Daoy (cell line): ENCODE measurements at places on chromosomes 3 and 15.

- DNase-seq = no peak
These were observed 336.0 kb upstream of the TRIM42 start for GRCh38 chr3:140341817-140342403.

DNA sequence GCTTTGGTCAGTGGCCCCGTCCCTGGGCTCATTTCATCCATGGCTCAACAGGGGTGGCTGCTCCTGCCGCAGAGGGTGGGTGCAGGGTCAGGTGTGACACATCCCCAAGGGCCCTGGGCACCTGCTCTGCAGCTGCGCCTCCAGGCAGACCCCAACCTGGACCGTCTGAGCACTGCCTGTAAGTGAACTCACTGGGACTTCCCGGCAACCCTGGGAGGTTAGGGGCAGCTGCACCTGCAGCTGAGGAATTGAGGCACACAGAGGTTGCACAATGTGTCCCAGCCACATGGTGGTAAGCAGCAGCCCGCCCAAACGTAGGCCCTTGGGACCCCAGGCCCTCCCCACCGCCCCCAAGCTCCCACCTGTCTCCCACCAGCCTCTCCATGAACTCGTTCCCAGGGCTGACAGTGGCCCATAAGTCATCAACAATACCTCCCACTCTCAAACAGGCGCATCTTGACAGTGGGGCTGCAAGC lies 55.1 kb downstream of the PLXNA1 start:
- no peak for DNase-seq

GRCh38 chr3:129118745-129119144 lies 2.9 kb downstream of the RAB43 start:
- no peak for DNase-seq

- DNase-seq = no peak
These were observed 3.1 kb upstream of the TWF2 start for GRCh38 chr3:52242039-52242438.

DNA sequence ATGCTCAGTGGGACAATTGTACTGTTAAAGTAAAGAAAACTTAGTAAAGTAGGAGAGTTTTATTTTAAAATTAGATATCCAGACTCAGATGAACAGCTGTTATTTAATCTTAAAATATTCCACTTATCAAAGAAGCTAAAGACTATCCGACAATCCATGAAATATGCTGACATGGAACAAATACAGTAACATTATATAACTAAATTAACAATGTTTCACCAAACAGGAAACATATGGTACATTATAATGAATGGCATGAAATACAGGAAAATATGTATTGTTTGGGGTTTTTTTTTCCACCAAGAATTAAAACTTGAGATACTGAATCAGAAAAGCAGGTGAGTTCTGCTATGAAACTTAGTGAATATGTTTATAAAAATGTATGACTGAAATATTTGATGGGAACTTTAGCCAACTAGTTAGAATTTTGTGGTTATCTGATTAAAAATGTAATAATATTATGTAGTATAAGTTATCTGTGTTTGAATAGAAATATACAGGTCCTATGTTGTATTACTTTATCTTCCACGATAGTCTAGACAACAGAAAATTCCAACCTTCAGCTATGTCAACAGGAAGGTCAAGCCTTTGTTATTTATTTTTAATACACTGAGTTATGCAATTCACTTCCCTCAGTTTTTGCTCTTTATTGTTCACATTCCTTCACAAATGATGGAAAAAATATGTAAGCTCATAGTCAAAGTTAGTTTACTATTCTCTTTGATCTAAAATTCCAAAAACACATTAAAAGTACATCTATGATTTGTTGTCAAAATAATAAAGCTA lies 72.7 kb downstream of the UACA start:
- DNase-seq = no peak

- DNase-seq = peak; percentile 70
These were observed 505 bp upstream of the WNT5A start for GRCh38 chr3:55487381-55488241.

DNA sequence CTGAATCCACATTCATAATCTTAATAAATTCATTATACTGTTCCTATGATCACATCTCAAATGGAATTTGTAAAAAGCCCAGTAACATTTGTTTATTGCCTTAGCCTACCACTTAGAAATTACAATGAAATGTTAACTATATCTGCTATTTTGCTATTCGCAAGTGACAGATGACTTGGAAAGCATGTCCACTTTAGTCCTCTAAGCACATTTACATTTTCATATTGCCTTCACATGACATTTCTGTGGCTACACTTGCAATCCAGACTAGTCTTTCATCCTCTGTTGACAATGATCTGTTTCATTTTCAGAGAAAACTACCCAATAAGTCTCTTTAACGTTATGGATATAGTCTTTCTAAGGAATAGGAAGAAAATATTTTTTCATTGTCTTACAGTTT lies 741.8 kb downstream of the FHIT start:
- no peak for DNase-seq
